NCI-H1048 (cell line): ENCODE measurements at places on chromosomes 1 and 21.

- DNase-seq: no peak
Observed at GRCh38 chr1:116062201-116062600, 49.0 kb upstream of the MAB21L3 start.

GRCh38 chr1:91901231-91901630, 15.3 kb upstream of the TGFBR3 start:
- DNase-seq: no peak

GRCh38 chr1:218665221-218665620, 320.1 kb downstream of the TGFB2 start:
- no peak for DNase-seq

DNA sequence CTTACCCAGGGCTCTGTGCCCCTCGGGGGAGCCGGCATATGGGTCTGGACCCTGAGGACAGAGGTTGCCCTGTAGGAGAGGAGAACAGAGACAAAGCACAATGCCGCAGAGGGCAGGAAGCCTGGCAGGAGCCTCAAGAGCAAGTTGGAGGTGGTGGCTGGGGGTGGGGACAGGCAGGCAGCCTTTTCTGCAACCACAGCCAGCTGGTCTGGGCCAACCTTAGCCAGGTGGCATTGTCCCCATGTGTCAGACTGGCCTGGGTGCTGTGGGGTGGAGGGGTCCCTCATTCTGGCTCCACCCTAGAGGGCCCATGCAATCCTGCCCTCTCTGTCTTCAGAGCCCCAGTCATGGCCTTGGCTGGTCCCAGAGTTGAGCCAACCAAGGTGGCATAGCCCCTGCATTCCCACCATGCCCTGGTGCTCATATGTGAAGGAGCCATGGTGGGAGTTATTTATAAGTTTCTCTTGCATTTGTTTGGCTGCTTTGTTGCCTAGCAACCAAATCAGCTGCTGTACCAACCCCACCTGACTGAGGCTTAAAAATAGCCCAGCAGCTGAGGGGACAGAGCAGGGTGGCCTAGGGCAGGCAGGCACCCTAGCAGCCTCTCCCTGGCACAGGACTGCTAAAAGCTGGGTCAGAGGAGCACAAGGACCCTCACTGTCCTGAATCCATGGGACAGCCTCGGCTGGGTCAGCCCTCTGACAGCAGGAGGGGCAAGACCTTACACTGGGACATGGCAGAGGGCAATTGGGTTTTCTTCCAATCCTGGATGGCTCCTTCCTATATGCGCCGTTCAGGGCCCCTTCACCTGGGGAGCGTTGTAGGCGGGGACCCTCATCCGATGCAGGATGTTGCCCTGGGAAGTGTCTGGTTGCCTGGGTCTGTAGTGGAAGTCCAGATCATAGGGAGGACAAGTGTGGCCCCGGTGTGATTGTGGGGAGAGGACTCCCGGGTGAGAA, 19.5 kb downstream of the MAP7D1 start:
- DNase-seq: no peak

DNA sequence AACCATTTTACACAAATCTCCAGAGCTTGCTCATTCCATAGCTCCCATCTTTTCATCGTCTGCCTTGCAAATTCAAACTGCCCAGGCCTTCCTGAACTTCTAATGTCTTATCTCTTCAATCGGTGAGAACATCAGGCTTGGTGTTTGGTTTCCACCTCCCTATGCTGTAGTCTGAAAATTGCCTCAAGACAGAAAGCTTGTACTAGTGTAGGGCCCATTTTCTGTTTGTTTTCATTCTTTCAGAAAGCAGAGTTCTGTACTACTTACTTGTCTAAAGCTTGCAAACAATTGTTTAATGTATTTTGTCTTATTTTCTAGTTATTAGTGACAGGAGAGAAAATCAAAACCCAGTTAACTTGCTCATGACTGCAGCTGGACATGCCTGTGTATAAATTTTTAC, 16.8 kb downstream of the HOOK1 start:
- DNase-seq: no peak

DNA sequence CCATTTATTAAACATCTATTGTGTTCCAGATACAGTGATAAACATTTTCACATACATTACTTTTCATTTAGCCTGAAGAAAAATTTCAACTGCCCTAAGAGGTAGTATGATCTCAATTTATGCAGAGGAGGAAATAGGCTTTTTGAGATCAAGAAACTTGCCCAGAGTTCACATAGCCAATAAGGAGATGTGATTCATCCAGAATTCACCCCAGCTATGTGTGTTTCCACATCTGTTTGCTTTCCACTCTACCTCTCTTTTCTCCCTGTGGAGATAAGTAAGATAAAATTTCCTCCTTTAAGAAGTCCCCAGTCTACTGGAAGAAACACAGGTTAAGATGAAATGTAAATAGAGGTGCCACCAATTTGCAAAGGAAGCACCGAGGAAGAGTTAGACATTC, 199.7 kb upstream of the C8B start:
- DNase-seq: no peak

DNA sequence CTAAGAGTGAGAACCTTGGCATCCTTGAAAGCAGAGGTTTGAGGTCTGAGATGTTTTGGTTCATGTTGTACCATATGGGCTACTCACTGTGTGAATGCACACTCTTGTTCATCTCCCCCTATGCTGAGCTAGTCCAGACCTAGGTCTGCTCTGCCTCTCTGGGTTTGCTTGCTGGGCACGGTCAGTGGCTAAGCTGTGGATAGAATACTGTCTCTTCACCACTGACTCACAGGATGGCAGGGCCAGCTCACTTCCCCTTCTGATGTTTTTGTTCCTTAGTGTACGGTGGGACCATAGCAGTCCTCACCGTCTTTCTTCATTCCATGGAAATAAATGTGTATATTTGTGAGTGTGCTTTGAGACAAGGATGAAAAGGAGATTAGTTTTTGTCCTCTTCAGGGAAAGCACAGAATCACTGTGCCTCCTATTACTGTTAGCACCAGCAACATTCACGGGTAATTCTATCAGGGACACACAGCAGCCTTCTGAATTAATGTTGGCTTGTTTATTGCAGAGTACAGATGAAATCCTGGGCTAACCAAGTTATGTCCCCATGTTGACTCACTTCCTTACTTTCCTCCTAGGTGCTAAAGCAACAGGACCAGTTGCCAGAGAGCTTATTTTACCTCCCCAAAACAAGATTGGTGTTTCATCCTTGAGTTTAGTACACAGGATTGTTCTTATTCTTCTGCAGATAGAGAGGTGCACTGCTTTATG, 56.9 kb upstream of the IVNS1ABP start:
- DNase-seq: no peak

GRCh38 chr1:229717786-229718576, 91.9 kb downstream of the URB2 start:
- DNase-seq: no peak

- DNase-seq: no peak
Observed at GRCh38 chr1:228941666-228942065, 206.4 kb downstream of the RHOU start.

DNA sequence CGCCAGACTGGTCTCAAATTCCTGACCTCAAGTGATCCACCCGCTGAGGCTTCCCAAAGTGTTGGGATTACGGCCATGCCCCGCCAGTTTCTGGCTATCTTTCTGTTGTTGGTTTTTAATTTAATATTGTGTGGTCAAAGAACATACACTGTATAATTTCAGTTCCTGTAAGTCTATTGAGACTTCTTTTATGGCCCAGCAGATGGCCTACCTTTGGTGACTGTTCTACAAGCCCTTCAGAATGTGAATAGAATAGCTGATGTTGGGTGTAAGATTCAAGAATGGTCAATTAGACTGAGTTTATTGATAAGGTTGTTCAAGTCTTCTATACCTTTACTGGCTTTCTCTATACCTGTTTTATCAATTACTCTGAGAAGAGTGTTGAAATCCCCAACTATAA, 10.7 kb downstream of the HES2 start:
- DNase-seq: no peak

DNA sequence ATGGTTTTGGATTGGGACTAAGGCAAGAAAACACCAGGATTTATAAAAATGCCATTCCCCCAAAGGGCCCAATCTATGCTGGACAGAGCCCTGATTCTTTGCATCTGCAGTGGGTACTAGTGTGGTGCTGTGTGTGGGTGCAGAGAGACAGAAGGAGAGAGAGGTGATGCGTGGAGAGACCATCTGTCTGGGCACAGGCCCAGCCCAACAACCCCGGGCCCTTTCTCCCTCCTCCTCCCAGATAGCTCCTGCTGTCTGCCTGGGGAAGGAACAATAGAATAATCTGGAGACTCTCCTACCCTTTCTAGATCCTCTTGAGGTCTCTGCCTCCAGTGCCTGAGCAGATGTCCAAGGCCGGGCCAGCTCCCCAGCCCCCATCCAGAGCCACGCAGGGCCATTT, 15.1 kb downstream of the KIAA1614 start:
- DNase-seq: no peak

GRCh38 chr1:9009438-9010370, 16.5 kb downstream of the SLC2A7 start:
- DNase-seq: no peak

GRCh38 chr1:227729144-227729880, 5.8 kb downstream of the JMJD4 start:
- DNase-seq: no peak

DNA sequence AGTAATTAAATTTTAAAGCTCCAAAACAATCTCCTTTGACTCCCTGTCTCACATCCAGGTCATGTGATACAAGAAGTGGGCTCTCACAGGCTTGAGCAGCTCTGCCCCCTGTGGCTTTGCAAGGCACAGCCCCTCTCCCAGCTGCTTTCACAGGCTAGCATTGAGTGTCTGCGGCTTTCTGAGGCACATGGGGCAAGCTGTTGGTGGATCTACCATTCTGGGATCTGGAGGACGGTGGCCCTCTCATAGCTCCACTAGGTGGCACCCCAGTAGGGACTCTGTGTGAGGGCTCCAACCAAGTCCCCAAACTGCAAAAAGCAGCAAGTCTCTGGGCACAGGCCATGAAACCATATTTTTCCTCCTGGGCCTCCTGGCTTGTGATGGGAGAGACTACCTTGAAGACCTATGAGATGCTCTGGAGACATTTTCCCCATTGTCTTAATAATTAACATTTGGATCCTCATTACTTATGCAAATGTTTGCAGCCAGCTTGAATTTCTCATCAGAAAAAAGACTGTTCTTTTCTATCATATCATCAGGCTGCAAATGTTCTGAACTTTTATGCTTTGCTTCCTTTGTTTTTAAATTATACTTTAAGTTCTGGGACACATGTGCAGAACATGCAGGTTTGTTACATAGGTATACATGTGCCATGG, 554.1 kb upstream of the OLFM3 start:
- no peak for DNase-seq

- no peak for DNase-seq
Observed at GRCh38 chr1:204891860-204892259, 21.2 kb downstream of the NFASC start.

- DNase-seq: no peak
Observed at GRCh38 chr1:182634306-182635072, 30.3 kb upstream of the RGS16 start.

DNA sequence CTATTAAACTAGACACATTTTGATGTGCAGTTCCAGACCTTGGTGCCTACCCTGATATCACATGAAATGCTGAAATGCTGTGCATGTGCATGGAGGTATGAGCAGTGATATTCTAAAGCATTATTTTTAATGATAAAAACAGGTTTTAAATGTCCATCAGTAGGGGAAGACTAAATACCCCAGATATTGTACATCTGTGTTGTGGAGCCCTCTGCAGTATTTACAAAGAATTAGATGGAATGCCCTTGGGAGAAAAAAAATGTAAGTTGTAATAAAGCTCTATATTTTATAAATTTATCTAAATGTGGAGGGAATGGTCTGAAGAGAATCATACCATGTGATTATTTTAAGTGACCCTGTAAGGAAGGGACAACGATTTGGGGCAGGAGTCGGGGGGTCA, 39.1 kb upstream of the IGSF5 start:
- no peak for DNase-seq

DNA sequence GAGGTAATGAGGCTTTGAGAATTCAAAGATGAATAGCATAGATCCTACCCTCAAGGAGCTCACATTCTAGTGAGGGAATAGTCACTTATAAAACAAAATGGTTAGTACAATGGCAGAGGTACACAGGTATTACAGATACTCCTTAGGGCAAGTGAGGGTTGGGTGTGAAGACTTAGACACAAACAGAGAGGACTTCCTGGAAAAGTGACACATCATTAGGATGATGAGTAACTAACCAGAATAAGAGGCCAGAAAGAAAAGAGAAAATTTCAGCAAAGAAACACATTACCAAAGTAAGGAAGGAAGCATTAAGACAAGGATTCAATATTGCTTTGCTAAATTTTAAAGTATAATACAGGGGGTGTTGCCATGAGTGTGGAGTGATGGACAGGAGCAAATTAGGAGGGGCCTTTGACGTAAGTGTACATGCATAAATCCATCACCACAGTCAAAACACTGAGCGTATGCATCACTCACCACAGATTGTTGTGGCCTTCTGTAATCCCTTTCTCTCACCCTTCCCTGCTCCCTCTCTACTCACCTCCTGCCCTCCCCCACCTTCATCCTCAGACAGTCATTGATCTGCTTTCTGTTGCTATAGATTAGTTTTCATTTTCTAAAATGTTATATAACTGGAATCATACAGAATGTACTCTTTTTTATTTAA, 7.9 kb downstream of the CD53 start:
- no peak for DNase-seq

GRCh38 chr21:24894324-24894723, 713.0 kb downstream of the MRPL39 start:
- no peak for DNase-seq

DNA sequence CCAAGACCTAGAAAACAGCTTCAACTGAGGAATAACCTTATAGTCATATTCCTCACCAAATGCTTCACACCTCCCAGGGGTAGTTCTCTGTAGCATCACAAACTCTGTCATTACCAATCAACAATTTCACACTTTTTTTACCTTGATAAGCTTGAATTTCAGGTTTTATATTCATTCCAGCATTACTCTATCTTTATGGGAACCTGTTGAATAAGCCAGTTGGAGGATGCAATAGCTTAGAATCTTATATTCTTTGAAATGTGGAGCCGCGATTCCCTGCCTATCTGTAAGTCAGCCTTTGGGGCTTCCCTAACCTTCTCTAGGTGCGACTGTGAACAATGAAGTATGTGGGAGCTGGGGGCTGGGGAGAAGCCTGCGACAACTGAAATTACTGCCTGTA, 145.4 kb downstream of the GREM2 start:
- DNase-seq: no peak

DNA sequence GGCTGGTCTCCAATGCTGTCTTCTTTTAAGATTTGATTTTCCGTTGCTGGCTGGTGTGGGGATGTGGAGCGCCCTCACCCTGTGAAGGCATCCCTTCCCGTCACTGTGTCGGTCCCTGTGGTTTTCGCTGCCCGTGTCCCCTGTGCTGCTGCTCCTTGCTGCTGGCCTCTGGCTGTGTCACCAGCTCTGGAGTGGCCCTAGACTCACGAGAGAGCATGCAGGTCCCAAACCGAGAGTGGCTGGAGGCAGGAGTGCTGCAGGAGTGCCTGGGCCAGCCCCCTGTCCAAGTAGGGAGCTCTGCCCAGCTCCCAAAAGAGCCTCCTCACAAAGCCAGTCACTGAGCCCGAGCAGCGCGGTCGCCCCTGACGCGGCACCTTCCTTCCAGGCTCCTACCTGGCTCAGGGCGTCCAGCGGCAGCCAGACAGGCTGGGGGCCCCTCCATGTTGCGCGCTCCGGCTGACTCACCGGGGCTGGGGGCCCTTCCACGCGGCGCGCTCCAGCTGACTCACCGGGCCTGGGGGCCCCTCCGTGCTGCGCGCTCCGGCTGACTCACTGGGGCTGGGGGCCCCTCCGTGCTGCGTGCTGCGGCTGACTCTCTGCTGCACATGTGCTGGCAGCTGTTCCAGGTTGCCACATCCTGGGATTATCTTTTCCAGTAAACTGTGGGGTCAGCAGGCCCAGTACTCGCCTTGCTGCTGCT, 106.7 kb upstream of the COL6A1 start:
- DNase-seq: no peak

- no peak for DNase-seq
Observed at GRCh38 chr1:225430301-225430700, 2.5 kb upstream of the LBR start.

GRCh38 chr1:245212221-245212710, 57.5 kb downstream of the KIF26B start:
- no peak for DNase-seq
